ENCODE measurements at places on chromosomes 3 and 15.

- no peak for DNase-seq
Measured at GRCh38 chr15:100733101-100733842, 130.9 kb downstream of the ASB7 start.

DNA sequence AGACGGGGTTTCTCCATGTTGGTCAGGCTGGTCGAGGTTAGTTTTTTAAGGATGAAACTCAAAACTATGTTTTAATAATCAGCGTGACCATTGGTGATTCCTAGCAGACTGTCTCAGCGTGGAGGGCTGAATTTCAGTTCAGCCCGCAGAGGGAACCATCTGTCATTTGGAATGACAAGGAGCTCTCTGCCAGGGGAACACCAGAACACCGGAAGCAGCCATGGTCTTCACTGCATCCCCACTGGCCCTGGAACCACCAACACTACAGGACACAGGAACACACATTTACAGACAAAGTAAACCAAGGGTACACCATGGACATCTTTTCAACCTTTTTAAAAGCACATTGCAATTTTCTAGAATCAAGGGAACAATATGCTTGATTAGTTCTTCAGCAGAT lies 424.7 kb downstream of the FHIT start:
- DNase-seq = no peak

- DNase-seq = no peak
Measured at GRCh38 chr15:80419546-80419945, 15.4 kb downstream of the ARNT2 start.

DNA sequence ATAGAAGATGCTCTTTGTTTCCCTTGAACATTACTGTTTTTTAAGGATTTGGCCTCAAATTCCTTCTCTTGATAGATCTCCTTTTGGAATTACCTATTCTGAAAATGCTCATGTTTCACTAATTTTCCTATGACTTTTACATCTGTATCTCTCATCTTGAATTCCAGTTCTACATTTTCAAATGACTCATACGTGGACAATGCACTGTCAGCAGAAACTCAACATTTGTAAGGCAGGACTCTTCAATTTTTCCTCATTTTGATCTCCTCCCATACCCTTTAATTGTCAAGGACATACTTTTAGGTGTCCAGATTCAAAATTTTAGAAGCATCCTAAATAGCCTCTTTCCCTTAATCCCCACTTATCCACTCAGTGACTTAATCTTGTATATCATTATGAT lies 341.0 kb upstream of the RASGRP1 start:
- no peak for DNase-seq

DNA sequence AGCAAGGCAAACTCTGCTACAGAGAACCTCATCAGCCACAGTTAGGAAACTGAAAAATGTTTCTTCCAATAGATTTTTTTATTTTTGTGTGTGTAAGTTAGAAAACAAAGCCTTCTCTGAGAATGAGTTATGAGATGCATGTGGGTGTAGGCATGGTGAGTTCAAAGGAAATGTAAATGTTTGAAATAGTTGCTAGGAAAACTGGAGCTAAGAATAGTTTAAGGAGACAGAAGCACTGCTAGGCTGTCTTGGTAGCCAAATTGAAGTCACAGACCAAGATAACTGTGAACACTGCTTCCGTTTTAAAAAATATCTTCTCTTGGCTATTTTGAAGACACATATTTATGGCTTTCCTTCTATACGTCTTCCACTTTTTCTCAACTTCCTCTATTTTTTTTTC lies 1501.2 kb upstream of the CADM2 start:
- DNase-seq = no peak

DNA sequence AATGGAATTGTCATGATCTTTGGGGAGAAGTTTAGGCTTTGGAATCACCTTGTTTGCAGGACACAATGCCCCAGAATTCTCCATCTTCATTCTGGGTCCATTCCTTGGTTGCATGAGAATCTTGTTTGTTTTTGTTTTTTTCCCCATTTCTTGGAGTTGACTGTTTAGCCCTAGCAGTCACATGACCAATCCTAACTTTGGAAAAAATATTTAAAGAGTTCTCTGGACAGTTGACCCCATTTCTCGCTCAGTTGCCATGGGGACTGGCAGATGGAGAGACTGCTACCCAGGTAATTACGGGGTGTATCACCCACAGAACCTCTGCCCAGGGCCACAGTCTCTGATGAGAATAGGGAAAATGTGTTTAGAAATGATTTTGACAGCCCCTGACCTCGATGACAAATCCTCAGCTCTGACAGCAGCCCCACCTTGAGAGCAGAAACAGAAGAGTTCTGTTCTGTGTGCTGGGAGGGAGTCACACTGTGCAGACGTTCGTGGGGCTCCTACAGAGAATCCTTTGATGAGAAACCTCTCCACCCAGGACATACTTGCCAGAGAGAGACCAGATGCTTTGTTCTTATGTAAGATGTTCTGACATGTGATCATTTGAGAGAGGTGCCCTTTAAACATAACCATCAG lies 57.7 kb downstream of the IL16 start:
- DNase-seq = no peak

DNA sequence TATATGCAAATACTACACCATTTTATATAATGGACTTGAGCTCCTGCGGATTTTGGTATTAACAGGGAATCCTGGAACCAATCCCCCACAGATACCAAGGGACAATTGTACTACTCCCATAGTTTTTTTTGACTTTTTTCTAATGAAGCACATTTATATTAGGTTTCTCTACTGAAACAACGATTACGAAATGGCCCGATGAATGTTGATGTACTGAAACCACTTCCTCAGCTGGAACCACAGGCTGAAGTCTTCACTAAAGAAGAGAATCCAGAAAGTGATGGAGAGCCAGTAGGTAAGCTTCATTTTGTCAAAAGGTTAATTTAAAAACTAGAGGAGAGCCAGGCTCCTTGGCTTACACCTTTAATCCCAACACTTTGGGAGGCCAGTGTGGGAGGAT lies 121.5 kb upstream of the LRRFIP2 start:
- DNase-seq = no peak

DNA sequence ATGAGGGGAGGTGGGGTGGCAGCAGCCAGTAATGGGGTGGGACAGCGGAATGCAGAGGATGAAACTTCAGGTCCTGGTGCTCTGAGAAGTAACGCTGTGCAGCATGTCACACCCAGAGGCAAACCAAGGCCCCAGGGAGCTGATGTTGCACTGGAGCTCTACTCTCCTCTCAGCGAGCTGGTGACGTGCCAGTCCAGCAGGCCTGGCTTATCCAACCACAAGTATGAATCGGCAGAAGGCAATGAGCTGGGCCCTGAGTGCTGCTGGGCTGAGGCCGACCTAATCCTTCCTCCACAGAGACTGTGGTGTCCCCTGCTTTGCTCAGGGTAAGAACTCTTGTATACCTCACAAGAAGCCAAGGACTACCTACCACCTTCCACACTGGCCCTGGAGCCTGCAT lies 30.5 kb downstream of the CD86 start:
- DNase-seq = no peak

DNA sequence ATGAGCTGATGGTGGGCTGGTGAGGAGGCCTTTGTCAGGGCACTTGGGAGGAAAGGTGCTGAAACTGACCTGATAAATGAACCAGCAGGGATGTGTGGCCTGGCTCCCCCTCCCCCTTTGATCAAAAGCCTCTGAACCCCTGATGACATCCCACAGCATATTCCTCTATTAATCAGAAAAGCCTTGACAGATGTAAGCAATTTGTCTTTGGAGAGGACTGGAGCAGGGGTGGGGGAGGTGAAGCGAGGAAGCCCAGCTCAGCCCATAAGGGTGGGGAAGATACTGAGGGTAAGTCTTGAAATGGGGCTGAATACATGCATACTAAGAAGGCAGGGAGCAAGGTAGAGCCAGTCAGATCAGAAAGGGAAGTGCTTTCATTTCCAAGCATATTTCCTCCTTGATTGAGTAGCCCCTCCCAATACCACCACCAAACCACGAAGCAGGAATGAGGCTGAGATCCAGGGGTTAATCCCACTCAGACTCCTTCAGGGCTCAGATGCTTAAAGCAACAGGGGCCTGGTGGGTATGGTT lies 34.7 kb upstream of the MRPS22 start:
- DNase-seq = no peak

GRCh38 chr15:84955089-84955848 lies 26.4 kb upstream of the PDE8A start:
- no peak for DNase-seq
